Esophagus muscularis mucosa (tissue), 4 donors: ENCODE measurements at places on chromosomes 3 and 15. TPM values are rescaled to one million over a fixed set of nuclear protein-coding genes. Genes with fewer than 3 reads are reported as not detected.

GRCh38 chr3:40969756-40970466 lies 229.4 kb upstream of the CTNNB1 start:
- H3K27me3 ChIP-seq = no peaks in the 10 kb centered on the region
- no peak for DNase-seq
- no peaks in the 10 kb centered on the region for H3K36me3 ChIP-seq
- no peak overlapping the region for H3K27ac ChIP-seq

DNA sequence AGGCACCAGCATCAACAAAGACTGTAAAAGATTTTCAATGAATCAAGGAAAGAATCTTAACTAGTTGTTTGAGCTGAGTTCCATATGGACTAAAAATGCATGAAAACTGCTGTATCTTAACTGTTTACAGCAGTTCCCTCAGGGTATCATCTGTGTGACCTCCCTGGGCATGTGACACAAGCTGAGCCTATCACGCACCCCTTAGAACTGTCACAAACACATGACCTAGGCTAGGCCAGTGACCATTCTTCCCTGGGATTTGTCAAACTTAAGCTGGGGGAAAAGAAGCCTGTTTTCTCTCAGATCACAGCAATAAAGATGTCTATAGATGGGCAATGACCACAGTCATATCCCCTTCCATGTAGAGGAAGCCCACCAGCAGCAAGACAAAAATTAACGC lies 35.7 kb downstream of the IGF2BP2 start:
- no peak overlapping the region for H3K4me3 ChIP-seq
- no peak for DNase-seq
- H3K27ac ChIP-seq = no peak overlapping the region

DNA sequence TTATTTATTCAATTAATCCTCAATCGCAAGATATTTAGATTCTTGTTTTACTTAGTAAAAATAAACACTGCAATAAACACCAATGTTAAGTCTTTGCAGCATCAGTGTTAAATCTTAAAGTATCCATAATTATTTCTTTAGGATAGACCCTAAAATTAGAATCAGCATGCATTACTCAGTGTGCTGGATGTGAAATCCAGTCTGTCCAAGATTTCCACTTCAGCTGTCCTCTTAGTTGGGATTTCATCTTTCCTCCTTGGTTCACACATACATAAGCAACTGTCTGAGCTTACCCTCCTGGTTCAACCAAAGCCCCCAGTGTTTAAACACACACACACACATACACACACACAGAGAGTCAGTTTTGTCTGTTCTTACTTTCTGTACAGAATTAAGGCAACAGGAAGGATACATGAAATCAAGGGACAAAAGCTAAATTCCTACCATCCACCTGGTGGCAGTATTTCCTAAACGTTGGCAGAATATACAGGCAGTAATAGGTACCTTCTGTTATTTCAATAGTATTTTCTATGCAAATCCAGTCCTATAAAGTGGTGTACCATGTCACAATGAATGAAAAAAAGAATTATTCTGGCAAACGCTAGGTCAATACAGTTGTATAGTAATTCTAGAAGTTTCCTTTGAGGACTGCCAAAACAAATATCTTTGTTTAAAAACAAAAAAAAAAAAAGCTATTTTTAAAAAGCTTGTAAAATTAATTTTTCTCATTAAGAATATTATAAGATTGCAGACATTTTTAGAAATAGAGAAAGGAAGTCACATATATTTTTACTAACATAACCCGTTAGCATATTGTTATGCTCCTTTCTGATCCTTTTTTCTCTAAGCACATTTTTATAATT lies 27.3 kb upstream of the DMXL2 start:
- H3K27ac ChIP-seq = no peak overlapping the region
- DNase-seq = no peak
- H3K4me1 ChIP-seq = no peaks in the 10 kb centered on the region
- no peaks in the 10 kb centered on the region for H3K27me3 ChIP-seq

Gene MESP1
- total RNA-seq = 0.50 TPM

- H3K27me3 ChIP-seq = no peaks in the 10 kb centered on the region
- no peak overlapping the region for H3K27ac ChIP-seq
- no peak overlapping the region for H3K4me3 ChIP-seq
- H3K4me1 ChIP-seq = no peaks in the 10 kb centered on the region
- DNase-seq = no peak
Measured at GRCh38 chr3:8899876-8900460, 63.3 kb downstream of the RAD18 start.

Gene EHD4
- total RNA-seq = 10.0 TPM

- H3K4me3 ChIP-seq = no peak overlapping the region
- DNase-seq = no peak
- H3K36me3 ChIP-seq = no peaks in the 10 kb centered on the region
- no peak overlapping the region for H3K27ac ChIP-seq
- H3K4me1 ChIP-seq = no peaks in the 10 kb centered on the region
- no peaks in the 10 kb centered on the region for H3K27me3 ChIP-seq
Measured at GRCh38 chr3:115706311-115706829, 83.1 kb downstream of the GAP43 start.

Gene CGNL1
- total RNA-seq = 9.9 TPM
